Activated T-helper 1 cell treated with anti-CD3 and anti-CD28 coated beads, Interleukin-2, amount 50 U/mL, for 16 hours (primary cell): ENCODE measurements at places on chromosomes 13 and 19.

- DNase-seq: no peak
These were observed 709.2 kb upstream of the SLITRK1 start for GRCh38 chr13:84591444-84591843.

GRCh38 chr19:2213799-2214198 lies 22.3 kb downstream of the PLEKHJ1 start:
- DNase-seq: no peak

GRCh38 chr19:51082611-51083010 lies at the start of gene KLK14:
Gene KLK14, minus strand, starts transcription at chr19:51082887. Its CDS starts 273 bp downstream, at chr19:51082614.
- DNase-seq: no peak

GRCh38 chr13:99897076-99897440 lies 74.5 kb downstream of the ZIC5 start:
- DNase-seq: no peak

- DNase-seq: no peak
These were observed 95.1 kb downstream of the ATP8A2 start for GRCh38 chr13:25466880-25467279.

DNA sequence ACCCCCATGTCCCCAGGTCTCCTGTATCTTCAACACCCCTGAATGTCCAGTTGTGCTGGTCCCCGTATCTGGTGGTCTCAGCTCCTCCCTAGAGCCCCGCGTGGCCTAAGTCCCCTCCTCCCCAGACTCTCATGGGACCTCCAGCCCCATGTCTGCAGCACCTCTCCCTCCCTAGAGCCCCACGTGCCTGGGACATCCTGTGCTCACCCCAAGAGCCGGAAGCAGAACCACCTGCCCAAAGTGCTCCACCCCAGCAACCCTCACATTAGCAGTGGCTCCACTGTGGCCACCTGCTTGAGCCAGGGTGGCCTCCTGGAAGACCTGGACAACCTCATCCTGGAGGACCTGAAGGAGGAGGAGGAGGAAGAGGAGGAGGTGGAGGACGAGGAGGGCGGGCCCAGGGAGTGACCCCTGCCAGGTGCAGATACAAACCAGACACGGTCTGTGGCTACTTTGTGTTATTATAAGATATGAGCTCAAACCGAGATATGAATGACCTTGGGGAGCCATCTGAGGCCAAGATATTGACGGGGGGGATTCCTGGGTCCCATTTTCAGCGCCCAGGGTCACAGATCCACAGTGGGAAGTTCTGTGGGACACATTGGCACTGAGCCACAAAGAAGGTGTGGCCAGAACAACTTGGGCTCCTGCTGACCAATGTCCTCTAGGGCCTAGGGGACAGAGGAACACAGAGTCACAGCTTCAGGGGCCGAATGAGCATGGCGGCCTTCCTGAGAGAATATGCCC lies 6.0 kb downstream of the SHFL start:
- DNase-seq: no peak
